ENCODE measurements at places on chromosomes 6 and 20.
A peak's percentile ranks its signal among the peaks of the same experiment; 100 is the strongest.

- DNase-seq: no peak
Observed at GRCh38 chr6:37628611-37629320, 68.9 kb downstream of the MDGA1 start.

DNA sequence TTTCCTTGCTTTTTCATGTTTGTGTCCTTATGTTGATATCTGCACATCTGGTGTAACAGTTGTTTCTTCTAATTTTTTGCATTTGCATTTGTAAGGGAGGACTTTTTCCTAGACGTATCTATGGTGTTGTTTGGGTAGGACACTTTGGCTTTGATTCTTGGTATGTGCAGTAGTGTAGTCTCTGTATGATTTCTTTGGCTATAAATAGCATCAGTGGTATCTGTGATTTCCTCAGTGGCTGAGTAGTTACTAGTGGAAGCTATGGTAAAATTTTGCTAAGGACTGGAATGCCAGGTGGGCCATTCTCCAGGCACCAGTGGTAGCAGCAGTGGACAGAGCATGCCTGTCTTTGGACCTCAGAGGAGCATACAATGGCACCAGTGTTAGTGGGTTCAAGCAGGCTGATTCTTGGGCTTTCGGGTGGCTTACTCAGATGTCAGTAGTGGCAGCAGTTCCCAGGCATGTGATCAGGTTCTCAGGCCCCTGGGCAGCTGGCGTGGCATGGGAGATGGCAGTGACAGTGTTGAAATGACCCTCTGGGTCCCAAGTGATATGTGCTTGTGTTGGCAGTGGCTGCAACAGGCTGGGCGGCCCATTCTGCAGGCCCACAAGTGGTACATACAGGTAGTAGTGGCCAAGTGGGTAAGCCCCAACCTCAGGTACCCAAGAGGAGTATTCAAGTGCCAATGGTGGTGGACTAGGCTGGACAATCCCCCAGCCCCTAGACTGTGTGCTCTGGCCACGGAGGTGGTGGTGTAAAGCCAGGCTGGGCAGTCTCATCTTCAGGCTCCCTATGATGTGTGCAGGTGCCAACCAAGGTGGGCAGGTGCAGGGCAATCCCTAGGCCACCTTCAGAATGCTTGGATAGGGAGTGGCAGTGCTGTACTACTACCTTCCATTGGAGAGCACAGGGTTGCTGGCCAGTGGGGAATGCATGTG, 54.5 kb downstream of the PLCG1 start:
- DNase-seq: no peak

- no peak for DNase-seq
Observed at GRCh38 chr6:137430954-137431353, 63.2 kb downstream of the OLIG3 start.

GRCh38 chr6:133916650-133917151, 27.8 kb downstream of the TCF21 start:
- DNase-seq: peak; percentile 85

GRCh38 chr6:68978411-68978810, 343.3 kb downstream of the ADGRB3 start:
- DNase-seq: no peak

- no peak for DNase-seq
Observed at GRCh38 chr6:23454080-23454976, 671.7 kb upstream of the NRSN1 start.

GRCh38 chr20:39010496-39010895, 48.4 kb downstream of the DHX35 start:
- no peak for DNase-seq

Data from HCT116 (cell line).